ENCODE measurements at places on chromosomes 2 and 18. TPM values are rescaled to one million over a fixed set of nuclear protein-coding genes. Genes with fewer than 3 reads are reported as not detected.
A peak's percentile ranks its signal among the peaks of the same experiment; 100 is the strongest.

DNA sequence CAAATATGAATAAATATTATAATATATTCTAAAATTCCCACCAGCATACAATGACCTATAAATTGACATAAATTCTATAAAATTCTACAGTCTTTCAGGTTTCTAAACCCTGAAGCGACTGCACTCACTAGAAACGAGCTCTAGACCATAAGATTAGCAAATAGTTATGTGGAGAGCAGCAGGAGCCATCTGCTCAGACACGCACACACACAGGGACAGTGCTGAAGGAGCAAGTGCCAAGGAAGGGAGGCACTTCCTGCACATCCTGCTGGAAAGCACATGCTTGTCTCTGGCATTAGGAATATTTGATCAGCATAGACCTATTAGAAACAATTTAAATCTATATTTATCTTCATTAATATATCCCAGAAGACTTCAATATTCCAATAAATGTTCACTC is 713.9 kb upstream of the CDH2 start:
- DNase-seq: no peak

GRCh38 chr2:95342556-95343320 is 45.6 kb downstream of the KCNIP3 start:
- DNase-seq: no peak

GRCh38 chr2:219119422-219120043 is 41.1 kb downstream of the NHEJ1 start:
- DNase-seq: peak; percentile 61

DNA sequence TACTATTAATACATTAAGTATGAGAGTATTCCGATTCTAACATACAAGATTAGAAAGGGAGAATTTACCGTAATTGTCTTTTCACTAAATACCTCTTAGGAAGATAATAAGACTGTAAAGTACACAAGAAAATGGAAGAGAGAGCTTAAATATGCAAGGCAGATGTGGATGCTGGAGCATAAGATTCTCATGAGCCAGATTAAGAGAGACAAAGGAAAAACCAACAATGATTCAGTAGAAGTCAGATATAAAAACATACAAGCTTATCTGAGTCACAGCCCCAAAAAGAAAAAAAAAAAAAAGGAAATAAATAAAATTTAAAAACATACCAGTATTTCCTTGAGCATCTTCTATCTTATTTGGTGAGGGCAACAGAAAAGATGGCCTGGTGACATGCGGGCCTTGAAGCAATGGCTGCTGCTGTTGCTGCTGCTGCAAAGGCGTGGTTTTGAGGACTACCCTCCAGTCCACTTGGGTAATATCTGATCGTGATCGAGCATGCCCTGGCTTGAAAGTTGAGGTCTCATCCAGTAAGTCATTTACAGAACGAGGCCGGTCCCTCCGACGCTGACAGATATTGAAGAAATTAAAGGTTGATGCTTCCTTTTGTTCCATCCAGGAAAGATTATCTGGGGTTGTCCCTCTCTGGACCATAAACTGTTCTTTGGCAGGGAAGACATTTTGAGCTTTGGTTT is 24.5 kb downstream of the PLEKHM3 start:
- no peak for DNase-seq

DNA sequence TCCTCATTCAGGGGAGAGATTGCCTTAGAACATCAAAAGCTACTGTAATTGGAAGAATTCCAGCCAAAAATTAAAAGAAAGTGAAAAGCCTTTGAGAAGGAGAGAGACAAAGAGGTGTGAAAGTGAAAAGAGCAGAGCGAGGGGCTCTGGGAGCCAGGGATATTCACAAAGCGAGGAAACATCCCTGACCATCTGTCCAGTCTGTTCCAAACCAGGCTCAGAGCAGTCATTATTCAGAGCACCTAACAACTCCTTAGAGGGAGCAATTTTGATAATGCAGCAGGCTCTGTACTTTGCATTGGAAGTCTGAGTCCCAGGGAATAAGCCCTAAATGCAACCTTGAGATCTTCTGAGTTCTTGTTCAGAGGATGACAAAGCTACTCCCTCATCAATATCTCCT is 119.1 kb upstream of the LYPD1 start:
- no peak for DNase-seq

Gene PLB1
- total RNA-seq: not detected
